GM23338 (cell line): ENCODE measurements at places on chromosomes 11 and 22.

GRCh38 chr22:35758394-35758793 is 40.7 kb downstream of the APOL5 start:
- DNase-seq, result no peak

GRCh38 chr11:79708319-79708932 is 267.6 kb upstream of the TENM4 start:
- peak; percentile 79 for DNase-seq

GRCh38 chr11:63583357-63583677 is 20.1 kb upstream of the PLAAT2 start:
- no peak for DNase-seq

- no peak for DNase-seq
Measured at GRCh38 chr11:120273432-120273831, 33.5 kb downstream of the POU2F3 start.

- no peak for DNase-seq
Measured at GRCh38 chr11:88169881-88170280, 5.4 kb downstream of the RAB38 start.

- peak; percentile 81 for DNase-seq
Measured at GRCh38 chr11:123430721-123431497, 840 bp downstream of the GRAMD1B start.

DNA sequence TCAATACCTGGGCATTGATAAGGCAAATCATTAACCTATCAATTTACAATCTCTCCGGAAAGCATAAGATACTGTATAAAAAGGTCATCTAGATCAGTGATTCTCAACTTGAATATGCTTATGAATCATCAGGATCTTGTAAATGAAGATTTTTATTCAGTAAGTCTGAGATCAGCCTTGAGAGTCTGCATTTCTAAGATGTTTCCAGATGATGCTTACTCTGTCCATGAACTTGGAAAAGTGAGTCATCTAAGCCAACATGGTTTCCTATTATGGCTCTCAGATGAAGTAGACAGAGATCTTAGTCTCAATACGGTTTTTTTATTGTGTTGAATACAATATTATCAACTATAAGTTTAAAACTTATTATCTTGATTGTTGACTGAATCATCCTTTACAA is 226.4 kb upstream of the KIRREL3 start:
- no peak for DNase-seq

DNA sequence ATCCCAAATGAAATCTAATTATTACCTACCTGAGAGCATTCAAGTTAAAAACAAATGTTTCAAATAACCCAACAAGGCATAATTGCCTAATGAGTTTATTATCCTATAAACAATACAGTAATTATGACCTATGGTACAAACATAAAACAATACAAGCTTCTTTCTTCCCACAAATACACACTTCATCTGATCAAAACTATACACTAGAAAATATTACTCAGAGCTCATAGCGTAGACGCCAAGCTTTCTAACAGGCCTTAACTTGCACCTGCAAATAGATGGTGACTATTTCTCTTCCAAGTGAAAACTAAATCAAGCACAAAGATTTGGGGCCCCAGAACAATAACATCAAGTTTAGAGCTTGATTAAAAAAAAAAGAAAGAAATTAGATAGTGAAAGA is 78.1 kb downstream of the SOX6 start:
- no peak for DNase-seq

- no peak for DNase-seq
Measured at GRCh38 chr11:126029805-126030204, 32.9 kb downstream of the CDON start.

GRCh38 chr22:29308791-29309262 is 2.4 kb downstream of the GAS2L1 start:
- peak; percentile 42 for DNase-seq

- no peak for DNase-seq
Measured at GRCh38 chr11:68912254-68912653, 8.6 kb downstream of the IGHMBP2 start.

- no peak for DNase-seq
Measured at GRCh38 chr11:69487849-69488542, 6.5 kb downstream of the LINC01488 start.

DNA sequence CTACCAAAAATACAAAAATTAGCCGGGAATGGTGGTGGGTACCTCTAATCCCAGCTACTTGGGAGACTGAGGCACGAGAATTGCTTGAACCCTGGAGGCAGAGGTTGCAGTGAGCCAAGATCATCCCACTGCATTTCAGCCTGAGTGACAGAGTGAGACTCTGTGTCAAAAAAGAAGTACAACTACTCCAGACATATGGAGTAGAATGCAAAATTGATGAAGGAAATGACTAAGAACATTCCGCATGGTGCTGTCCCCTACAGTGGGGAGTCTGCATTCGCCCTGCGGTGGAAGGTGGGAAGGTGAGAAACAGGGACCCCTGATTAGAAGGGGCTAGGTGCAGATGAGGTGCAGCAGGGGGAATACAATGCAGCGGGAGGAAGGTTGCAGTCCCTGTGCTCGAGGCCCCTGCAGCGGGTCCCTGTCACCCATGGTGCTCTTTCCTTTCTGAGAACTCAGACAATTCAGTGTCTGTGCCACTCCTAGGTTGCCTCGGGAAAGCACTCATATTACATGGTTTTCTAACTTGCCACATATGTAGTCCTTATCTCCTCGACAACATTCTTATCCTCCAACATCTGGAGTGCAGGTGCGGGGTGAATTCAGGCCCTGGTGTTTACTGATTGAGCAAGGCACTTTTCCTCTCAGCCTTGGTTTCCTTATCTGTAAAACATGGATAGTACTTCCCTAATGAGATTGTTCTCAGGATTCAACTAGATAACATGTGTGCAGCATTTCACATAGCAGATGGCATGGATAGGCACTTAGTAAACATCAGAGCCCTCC is 5.2 kb downstream of the POLD4 start:
- no peak for DNase-seq

GRCh38 chr11:14249121-14249963 is 109.6 kb downstream of the RRAS2 start:
- DNase-seq, result peak; percentile 82

- no peak for DNase-seq
Measured at GRCh38 chr22:47355776-47356510, 593.5 kb downstream of the TBC1D22A start.

GRCh38 chr11:7186676-7187075 is 65.0 kb upstream of the SYT9 start:
- DNase-seq, result no peak

GRCh38 chr11:87604350-87604749 is 566.6 kb downstream of the TMEM135 start:
- DNase-seq, result no peak

DNA sequence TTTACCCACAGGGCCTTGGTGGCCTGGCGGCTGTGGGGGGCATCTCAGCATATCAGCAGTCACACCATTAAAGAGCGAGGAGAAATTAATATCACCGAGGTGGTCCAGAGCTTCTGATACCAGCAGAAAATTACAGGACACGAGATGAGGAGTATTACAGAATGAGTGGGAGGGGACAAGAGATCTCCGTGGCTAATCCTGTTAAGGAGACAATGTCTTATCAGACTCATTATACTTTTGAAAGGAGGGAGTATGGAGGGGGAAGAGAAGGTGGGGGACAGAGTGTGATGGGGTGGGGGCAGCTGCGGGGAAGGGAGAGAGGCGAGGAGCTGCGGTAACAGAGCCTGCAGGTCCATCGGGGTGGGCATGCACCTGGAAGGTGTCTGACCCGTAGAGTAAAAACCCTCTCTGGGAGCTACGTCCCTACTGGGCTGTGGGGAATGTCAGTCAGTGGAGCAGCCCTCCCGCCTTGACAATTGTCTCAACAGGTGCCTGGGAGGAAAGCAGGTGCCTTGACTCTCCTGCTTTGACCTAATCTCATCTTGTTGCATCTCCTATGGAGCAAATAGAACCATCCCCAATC is 224.2 kb downstream of the CEP164 start:
- no peak for DNase-seq

- DNase-seq, result no peak
Measured at GRCh38 chr11:1221848-1222311, 986 bp upstream of the MUC5B start.

DNA sequence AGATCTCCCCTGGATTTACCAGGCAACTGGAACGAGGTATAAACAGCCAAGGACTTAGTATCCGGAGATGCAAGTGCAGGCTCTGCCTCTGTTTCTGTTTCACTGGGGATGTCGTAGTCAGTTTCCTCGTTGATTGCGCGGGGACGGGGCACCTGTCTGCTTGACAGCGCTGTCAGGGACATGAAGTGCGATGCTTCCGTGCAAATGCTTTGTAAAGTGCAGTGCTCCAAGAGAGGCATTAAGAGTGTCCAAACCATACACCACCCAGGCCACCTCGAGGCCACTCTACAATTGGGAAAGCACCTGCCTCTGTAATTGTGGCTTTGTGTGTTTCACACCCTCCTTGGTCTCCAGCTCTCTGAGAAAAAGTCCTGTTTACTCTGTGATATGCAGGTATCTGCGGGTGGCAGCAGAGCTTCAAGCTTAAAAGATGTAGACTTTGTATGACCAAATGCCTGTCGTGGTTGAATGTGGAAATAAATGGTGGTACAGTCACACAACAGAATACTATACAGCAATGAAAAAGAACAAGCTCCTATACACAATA is 18.6 kb upstream of the CD5 start:
- DNase-seq, result no peak

DNA sequence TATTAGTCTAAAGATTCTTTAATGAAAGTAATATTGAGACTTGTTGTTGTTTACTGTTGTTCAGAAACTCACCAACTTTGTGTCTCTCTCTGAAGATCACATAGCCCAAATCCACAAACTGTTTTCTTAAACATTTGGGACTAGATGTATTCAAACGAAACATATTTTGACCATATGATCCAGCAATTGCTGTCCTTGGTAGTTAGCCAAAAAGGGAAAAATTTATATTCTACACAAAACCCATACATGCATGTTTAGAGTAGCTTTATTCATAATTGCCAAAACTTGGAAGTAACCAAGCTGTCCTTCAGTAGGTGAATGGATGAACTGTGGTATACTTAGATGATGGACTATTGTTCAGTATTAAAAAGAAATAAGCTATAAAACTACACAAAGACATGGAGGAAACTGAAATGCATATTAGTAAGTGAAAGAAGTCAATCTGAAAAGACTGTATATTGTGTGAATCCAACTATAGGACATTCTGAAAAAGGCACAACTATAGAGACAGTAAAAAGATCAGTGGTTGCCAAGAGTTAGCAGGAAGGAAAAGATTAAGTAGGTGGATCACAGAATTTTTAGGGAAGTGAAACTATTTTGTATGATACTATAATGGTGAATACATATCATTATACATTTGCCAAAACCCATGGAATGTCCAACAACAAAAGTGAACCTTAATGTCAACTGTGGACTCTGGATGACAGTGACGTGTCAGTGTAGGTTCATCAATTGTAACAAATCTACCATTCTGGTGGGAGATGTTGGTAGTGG is 442.9 kb downstream of the INSC start:
- DNase-seq, result no peak

DNA sequence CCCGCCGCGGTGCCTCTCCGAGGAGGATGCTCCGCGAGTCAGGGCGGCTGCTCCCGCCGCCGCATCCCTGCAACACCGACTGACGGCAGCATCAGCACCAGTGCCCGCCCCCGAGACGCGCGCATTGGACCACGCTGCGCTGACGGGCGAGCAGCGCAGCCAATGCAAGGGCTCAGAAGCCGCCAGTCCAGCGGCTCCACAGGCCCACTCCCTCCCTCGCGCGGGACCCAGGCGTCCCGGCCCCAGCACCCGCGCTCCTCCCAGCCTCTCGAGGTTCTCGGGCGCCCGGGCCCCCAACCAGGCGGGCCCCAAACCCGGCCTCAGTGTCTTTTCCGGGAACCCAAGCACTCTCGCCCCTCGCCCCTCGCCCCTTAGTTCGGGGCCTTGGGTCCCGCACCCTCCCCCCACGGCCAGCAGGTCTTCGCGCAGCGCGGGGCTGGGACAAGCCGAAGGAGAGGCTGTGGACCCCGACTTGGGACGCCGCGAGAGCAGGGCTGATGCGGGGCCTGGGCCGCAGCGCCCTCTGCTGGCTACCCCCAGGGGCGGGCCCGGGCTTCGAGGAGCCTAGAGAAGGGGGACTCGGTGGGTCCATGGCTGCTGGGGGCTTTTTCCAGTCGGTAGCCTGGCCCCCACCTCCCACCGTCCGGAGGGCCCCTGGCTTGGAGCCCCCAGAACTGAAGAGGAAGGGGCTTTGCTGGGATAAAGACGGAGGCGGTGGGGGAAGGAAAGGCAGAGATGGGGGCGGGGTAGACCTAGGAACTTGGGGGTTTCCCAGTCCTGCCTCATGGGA is at the start of gene NRXN2:
Gene NRXN2, minus strand, starts transcription at position 81 of the 790 bp plus-strand sequence. CDS start 9,498 bp downstream, outside the sequence.
- DNase-seq, result peak; percentile 94

DNA sequence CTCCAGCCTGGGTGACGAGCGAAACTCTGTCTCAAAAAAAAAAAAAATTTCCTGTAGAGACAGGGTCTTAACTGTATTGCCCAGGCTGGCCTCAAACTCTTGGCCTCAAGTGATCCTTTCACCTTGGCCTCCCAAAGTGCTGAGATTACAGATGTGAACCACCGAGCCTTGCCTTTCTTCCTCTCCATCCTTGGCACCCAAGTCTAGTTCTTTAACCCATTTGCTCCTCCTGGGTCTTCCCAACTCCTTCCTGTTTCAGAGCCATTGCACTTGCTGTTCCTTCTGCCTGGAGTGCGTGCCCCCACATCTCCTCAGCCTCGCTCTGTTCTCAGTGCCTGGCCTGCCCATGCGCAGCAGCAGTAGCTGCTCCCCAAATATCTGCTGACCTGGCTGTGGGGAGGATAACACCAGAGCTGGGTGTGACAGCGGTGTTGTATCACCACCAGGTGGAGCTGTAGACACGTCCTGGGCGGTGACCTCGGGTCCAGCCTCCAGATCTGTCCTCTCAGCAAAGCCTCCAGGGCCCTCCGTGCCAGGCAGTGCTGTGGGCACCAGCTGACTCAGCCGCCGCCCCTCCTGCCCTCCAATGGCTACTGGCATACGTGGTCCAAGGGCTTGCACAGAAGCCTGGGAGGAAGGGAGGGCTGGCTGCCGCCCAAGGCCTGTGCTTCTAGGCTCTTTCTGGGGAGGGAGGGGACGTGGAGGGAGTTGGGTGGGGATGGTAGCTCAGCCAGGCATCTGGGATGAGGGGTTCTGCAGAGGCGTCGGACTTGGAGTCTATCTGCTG is 22.0 kb downstream of the TEF start:
- DNase-seq, result peak; percentile 95

- DNase-seq, result peak; percentile 62
Measured at GRCh38 chr11:128506999-128507611, 80.3 kb downstream of the ETS1 start.

GRCh38 chr11:27241311-27242122 is 121.5 kb downstream of the CCDC34 start:
- DNase-seq, result no peak

DNA sequence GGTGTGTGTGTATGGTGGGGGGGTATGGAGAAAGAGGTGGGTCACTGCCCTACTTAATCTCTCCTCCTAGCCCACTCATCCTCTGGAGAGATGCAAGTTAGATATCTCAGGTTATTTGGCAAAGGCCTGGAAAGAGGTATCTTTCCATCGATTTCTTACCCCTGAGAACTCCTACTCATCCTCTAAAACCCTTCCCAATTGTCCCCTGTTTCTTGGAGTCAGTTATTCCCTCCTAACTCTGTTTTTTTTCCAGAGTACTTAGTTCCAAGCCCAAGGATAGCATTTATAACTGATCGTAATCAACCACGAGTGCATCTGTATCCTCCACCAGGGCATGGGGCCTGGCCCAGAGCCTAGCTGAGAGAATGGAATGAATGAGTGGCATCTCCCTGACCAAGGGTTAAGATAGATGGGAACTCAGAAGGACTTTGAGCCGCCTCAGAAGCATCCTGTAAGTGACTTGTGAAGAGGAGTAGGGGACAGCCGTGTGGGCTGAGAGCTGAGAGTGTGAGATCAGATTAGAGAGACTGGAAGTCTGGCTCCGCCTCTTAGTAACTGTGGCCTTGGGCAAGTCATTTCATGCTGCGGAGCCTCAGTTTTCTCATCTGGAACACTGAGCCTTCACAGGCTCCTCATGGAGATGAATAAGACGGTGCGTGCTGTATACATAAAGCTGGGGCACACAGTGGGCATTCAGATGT is 16.2 kb downstream of the CD6 start:
- DNase-seq, result no peak
